ENCODE measurements at places on chromosomes 11 and 22. TPM values are rescaled to one million over a fixed set of nuclear protein-coding genes. Genes with fewer than 3 reads are reported as not detected.

DNA sequence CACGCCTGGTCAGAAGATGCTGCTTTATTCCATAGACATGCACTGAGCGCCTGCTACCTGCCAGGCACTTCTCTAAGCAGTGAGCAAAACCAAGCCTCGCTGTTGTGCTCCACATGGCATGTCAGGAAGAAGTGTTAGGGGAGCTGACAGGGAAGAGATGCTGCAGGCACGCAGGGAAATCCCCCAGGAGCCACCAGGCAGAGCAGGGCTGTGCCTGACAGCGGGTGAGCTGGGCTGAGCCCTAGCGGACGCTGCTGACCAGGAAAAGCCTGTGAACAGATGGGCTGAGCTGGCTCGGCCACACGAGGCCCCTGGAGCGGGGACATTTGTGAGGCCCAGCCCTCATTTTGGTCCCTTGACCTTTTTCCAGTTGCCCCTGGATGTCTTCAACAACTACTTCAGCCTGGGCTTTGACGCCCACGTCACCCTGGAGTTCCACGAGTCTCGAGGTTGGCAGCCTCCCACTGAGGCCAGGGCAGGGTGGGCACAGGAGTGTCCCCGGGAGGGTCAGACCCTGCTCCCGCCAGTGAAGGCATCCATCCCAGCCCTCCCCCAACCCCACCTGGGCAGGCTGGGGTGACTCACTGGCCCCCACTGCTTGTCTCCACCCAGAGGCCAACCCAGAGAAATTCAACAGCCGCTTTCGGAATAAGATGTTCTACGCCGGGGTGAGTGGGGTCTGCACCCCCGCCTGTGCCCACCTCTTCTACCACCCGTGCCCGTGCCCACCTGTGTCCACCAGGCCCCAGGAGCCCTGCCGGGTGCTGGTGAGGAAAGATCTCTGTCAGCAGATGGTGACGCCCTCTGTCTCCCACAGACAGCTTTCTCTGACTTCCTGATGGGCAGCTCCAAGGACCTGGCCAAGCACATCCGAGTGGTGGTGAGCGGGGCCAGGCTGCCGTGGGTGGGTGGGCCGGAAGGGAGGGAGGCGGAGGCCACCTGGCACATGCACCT, 7.4 kb upstream of the MDK start:
- no peak for DNase-seq

- DNase-seq, result peak; percentile 25
Measured at GRCh38 chr11:110921742-110922521, 209.7 kb upstream of the ARHGAP20 start.

The PDE2A gene
- total RNA-seq, result 30.0 TPM

DNA sequence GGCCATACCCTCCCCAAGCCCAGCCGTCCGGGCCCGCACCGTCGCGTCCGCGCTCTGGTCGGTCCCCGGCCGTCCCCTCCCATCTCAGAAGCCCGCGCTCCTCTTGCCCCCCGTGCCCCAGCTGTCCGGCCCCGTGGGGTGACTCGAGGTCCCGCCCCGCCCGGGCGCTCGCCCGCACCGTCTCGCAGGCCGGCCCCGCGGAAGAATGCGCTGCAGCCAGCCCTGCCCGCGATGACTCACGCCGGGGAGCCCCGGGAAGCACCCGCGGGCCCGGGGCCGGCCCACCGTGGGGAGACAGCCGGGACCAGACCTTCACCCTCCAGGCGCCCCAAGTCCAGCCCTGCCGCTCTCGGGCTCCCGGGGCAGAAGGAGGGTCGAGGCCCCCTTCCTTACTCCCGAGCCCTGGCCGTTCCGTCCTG, 320 bp upstream of the PHLDA2 start:
- peak; percentile 66 for DNase-seq

DNA sequence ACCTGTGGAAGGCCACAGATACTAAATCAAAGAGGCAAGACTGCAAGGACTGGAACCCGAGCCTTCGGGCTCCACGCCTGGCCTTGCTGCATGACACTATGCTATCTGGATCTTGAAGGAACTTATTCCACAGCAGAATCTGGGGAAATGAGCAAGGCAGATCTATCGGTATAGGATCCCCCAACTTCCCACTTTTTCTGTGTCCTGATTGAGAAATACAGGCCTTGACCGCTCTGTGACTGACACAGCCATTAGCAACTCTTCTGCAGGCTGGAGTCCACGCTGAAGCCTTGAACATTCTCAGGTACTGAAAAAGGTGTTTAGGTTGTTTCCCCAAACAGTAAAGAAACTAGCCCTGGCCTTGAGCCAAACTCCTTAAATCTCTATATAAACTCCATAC, 241.2 kb upstream of the NARS2 start:
- no peak for DNase-seq

DNA sequence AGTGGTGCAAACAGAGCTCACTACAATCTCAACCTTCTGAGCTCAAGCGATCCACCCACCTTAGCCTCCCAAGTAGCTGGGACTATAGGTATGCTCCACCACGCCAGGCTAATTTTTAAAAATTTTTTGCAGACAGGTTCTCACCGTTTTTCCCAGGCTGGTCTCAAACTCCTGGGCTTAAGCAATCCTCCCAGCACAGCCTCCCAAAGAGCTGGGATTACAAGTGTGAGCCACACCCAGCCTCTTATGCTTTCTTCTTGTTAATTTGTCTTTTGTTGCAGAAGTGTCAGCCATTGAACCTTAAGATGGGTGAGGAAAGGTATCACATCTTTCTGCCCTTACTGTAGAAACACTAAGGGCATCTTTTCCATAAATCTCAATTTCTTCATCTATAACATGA, 34.9 kb downstream of the DENND5A start:
- no peak for DNase-seq

GRCh38 chr22:44648085-44648820, 53.8 kb upstream of the PRR5 start:
- DNase-seq, result peak; percentile 51

The TMEM86A gene
- 4.5 TPM for total RNA-seq

The TRIM49 gene
- total RNA-seq, result not detected

- DNase-seq, result no peak
Measured at GRCh38 chr11:78213526-78214330, 25.0 kb downstream of the USP35 start.

DNA sequence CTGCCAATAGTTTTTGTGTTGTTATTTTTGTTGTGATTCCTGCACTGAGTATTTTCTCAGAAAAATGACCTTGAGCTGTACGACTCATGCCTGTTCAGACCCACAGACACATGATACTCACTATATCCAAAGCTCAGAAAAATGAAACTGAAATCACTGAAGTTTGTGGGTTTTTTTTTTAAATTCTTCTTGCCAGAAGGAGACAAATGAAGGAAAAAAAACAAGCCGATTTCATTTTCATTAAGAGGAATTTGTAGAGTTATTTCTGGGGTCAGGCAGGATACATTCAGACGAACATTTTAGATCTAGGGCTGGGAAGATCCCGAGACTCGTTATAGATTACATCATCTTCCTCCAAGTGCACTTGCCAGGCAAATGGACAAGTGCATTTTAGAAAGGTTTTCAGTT, 60.4 kb downstream of the BMAL1 start:
- no peak for DNase-seq

The CCDC88B gene
- total RNA-seq, result 7.2 TPM

GRCh38 chr11:2886191-2886894, 768 bp upstream of the CDKN1C start:
- peak; percentile 72 for DNase-seq

GRCh38 chr11:21811572-21811971, 381.3 kb upstream of the ANO5 start:
- DNase-seq, result no peak

DNA sequence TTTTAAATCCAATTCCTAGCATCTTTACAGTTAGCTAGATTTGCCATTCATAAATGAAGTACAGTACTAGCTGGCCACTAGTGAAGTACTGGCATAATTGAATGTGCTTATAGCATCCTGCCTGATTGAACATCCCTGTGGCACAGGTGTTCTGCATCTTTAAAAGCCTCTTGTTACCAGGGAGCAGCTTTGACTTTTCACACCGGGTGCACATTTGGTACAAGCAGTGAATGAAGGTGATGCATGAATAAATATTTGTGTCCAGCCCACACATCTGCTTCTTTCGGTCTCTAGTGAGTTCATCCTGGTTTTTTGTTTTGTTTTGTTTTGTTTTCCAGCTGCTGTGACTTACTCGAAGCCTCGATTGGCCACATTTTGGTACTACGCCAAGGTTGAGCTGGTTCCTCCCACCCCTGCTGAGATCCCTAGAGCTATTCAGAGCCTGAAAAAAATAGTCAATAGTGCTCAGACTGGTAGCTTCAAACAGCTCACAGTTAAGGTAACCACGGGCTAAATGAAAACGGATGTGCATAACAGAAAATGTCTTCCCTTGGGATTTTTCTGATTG, 5.3 kb downstream of the ATP5MG start:
- no peak for DNase-seq

The GNAZ gene
- total RNA-seq, result 3.3 TPM

- peak; percentile 68 for DNase-seq
Measured at GRCh38 chr11:73295241-73295995, 12.7 kb upstream of the ARHGEF17 start.

All from left ventricle myocardium superior (tissue), 1 donor.